ENCODE measurements at places on chromosomes 5 and 9.

GRCh38 chr5:168740811-168741213 is 161.6 kb upstream of the PANK3 start:
- DNase-seq = no peak

GRCh38 chr9:17402309-17402708 is 176.6 kb upstream of the SH3GL2 start:
- DNase-seq = no peak

DNA sequence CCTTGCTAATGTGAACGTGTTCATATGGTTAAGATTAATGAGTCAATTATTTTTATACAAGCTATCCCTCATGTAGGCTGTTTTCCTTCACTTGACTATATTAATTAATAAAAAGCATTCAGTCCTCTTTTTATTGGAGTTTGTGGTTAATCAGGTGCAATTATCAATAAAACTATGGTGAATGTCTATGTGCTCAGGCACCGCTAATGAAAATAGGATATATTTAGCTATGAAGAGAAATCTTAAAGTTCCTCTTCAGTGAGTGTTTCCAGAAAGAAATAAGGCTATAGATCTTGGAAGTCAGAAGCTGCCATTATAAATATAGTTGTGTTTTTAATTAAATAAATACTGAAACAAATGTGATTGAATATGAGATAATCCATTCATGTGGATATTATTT is 422.1 kb downstream of the DMAC1 start:
- no peak for DNase-seq

GRCh38 chr5:852018-852417 is 1.2 kb upstream of the ZDHHC11 start:
- DNase-seq = no peak

DNA sequence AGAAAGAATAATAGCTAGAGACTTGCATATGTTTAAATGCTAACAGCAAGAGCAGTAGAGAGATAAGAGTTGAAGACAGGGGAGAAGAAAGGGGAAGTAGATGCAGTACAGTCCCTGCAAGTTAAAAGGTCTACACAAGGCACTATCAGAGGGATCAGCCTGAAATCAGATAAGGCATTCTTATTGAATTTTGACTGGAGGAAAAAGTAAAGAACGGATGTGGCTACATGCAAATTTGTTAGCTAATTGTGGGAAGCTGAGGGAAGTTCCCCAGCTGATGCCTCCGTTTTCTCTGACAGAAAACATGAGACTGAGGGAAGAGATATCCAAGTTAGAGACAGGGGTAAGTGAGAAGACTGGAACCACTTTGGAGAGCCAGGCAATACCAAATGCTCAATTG is 12.9 kb upstream of the RHOBTB3 start:
- no peak for DNase-seq
